ENCODE measurements at places on chromosomes 2 and 18.
A peak's percentile ranks its signal among the peaks of the same experiment; 100 is the strongest.

- no peaks in the 10 kb centered on the region for H3K27me3 ChIP-seq
- no peak overlapping the region for H3K4me3 ChIP-seq
- no peaks in the 10 kb centered on the region for H3K36me3 ChIP-seq
- H3K27ac ChIP-seq, result no peak overlapping the region
- no peak for DNase-seq
These were observed 127.9 kb upstream of the NOL4 start for GRCh38 chr18:34352385-34353163.

- no peak for DNase-seq
- no peaks in the 10 kb centered on the region for H3K27me3 ChIP-seq
- no peaks in the 10 kb centered on the region for H3K36me3 ChIP-seq
These were observed 1.8 kb downstream of the ACVR1 start for GRCh38 chr2:157874348-157874747.

GRCh38 chr2:235603659-235604058 lies 109.8 kb downstream of the AGAP1 start:
- no peaks in the 10 kb centered on the region for H3K36me3 ChIP-seq
- DNase-seq, result no peak
- H3K27ac ChIP-seq, result no peak overlapping the region
- no peaks in the 10 kb centered on the region for H3K27me3 ChIP-seq
- no peaks in the 10 kb centered on the region for H3K4me1 ChIP-seq

DNA sequence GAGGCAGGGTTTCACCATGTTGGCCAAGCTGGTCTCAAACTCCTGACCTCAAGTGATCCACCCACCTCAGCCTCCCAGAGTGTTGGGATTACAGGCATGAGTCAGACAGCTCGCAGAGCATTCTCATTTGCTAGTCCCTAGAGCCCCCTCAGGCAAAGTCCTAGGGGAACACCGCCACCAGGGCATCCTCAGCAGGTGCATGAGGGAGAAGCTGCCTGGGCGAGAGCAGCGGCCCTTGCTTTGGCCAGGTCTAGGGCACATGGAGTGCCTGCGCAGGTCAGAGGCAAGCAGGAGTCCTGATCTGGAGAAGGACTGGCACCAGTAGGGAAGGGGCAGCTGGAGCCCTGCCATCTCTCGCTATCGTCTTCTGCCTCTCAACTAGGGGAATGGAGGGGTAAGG lies 32.4 kb downstream of the NGEF start:
- no peak overlapping the region for H3K4me3 ChIP-seq
- no peak for DNase-seq
- H3K36me3 ChIP-seq, result no peaks in the 10 kb centered on the region
- no peak overlapping the region for H3K27ac ChIP-seq

GRCh38 chr2:83941886-83942285 lies 517.2 kb downstream of the SUCLG1 start:
- no peak overlapping the region for H3K4me3 ChIP-seq
- no peaks in the 10 kb centered on the region for H3K36me3 ChIP-seq
- H3K4me1 ChIP-seq, result no peaks in the 10 kb centered on the region
- no peak for DNase-seq

GRCh38 chr2:236054125-236054524 lies 114.1 kb downstream of the GBX2 start:
- no peak overlapping the region for H3K27ac ChIP-seq
- no peaks in the 10 kb centered on the region for H3K4me1 ChIP-seq
- no peaks in the 10 kb centered on the region for H3K36me3 ChIP-seq
- no peaks in the 10 kb centered on the region for H3K27me3 ChIP-seq
- H3K4me3 ChIP-seq, result no peak overlapping the region

GRCh38 chr2:54459037-54459441 lies 2.9 kb downstream of the SPTBN1 start:
- no peaks in the 10 kb centered on the region for H3K36me3 ChIP-seq
- DNase-seq, result no peak
- H3K27me3 ChIP-seq, result peaks cover 59% of the 10 kb centered on the region

- DNase-seq, result no peak
- no peak overlapping the region for H3K4me3 ChIP-seq
- H3K4me1 ChIP-seq, result no peaks in the 10 kb centered on the region
- H3K27ac ChIP-seq, result no peak overlapping the region
- H3K27me3 ChIP-seq, result no peaks in the 10 kb centered on the region
These were observed 51.9 kb downstream of the PLA2R1 start for GRCh38 chr2:160010361-160011145.

GRCh38 chr18:36130039-36130831 lies 536 bp downstream of the ELP2 start:
- H3K27ac ChIP-seq, result peak overlapping the region; percentile 91
- H3K4me3 ChIP-seq, result peak overlapping the region; percentile 55
- no peak for DNase-seq
- no peaks in the 10 kb centered on the region for H3K27me3 ChIP-seq

GRCh38 chr18:25701821-25702220 lies 349.9 kb upstream of the ZNF521 start:
- no peaks in the 10 kb centered on the region for H3K27me3 ChIP-seq
- no peak overlapping the region for H3K27ac ChIP-seq
- DNase-seq, result no peak
- H3K4me1 ChIP-seq, result no peaks in the 10 kb centered on the region
- no peak overlapping the region for H3K4me3 ChIP-seq

GRCh38 chr2:61135510-61135909 lies 26.5 kb upstream of the C2orf74 start:
- no peak for DNase-seq
- H3K4me1 ChIP-seq, result no peaks in the 10 kb centered on the region
- H3K27ac ChIP-seq, result no peak overlapping the region
- no peak overlapping the region for H3K4me3 ChIP-seq
- no peaks in the 10 kb centered on the region for H3K27me3 ChIP-seq

DNA sequence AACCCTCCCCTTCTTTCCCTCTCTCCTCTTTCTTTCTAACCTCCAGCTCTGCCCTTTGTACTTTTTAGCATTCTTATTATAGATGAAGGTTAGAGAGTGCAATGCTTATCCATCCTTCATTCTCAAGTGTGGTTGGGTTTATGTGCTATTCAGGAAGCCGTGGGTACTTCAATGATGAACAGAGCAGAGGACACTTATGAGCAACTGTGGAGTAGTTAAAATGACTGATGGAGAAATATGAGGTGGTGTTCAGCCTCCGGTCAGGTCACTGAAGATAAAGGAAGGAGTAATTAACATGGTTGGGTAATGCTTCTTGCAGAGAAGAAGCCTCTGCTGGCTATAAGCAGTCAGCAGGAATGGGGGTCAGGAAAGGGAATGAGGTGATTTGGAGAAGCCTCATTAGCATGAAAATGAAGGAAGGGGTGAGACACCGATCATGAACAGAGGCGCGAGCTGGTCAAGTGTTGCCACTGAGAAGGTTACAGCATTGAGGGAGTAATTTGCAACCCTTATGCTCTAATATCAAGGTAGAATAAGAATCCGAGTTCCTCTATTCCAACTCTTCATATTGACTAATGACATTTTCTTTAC lies 174.7 kb downstream of the LPIN1 start:
- H3K36me3 ChIP-seq, result no peaks in the 10 kb centered on the region
- no peak overlapping the region for H3K27ac ChIP-seq
- H3K27me3 ChIP-seq, result peaks cover 4% of the 10 kb centered on the region
- H3K4me3 ChIP-seq, result no peak overlapping the region
- no peaks in the 10 kb centered on the region for H3K4me1 ChIP-seq
- DNase-seq, result no peak

All from CD14-positive monocyte (primary cell).